ENCODE measurements at places on chromosomes 5 and 9.
A peak's percentile ranks its signal among the peaks of the same experiment; 100 is the strongest.

DNA sequence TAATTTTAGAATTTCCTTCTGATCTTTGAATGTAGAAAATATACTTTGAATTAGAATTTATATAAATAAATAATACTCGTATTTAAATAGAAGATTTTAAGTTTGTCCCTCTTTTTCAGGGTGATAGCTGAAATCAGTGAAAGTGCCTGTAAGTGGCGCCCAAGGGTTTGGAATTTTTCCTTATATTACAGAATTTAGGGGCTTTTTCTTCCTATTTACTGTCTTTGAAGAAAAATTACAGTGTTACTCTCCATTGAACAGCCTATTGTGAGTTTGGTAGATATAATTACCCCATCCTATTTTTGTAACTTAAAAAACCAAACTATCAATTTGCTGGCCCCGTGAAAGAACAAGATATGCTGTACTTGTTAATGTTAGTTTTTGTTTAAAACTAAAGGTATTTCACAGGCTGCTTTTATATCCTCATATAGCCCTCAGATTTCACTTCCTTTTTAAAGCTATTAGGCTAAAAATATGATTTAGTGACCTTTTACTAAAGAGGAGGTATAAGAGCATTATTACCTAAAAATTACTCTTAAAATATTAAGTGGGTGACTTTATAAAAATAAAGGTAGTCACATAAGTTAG is 3.2 kb downstream of the MAP3K1 start:
- DNase-seq: no peak

- no peak for DNase-seq
Measured at GRCh38 chr5:199197-199949, 8.1 kb downstream of the LRRC14B start.

GRCh38 chr9:35859310-35859989 is 10.8 kb downstream of the OR13J1 start:
- peak; percentile 50 for DNase-seq

DNA sequence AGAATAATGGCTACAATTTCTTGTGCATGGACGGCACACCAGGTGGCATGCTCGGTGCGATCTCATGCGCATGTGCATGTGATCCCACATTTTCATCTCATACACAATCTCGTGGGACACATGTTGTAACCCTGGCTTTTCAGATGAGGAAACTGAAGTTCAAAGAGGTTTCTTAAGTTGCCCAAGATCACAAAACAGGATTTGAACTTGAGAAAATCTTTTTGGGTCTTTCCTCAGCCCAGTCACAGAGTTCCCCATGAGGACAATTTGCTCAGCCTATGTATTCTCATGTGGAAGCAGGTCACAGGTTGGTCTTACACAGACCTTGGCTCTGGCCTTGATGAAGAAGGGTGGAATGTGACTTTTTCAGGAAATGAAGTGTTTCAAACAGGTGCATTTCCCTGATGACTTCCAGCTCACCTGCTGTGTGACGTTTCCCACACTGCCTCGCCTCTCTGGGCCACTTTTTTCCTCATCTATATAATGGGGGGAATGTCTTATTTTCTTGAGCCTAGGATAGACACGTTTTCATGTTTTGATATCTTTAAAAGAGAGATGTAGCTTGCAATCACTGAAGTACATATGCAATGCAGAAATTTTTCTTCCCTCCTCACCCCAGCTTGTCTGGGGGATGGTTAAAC is 7.1 kb upstream of the ORM1 start:
- DNase-seq: no peak

- no peak for DNase-seq
Measured at GRCh38 chr9:132486706-132487350, 76.8 kb downstream of the CFAP77 start.

- no peak for DNase-seq
Measured at GRCh38 chr5:66010476-66010875, 84.1 kb downstream of the ERBIN start.

DNA sequence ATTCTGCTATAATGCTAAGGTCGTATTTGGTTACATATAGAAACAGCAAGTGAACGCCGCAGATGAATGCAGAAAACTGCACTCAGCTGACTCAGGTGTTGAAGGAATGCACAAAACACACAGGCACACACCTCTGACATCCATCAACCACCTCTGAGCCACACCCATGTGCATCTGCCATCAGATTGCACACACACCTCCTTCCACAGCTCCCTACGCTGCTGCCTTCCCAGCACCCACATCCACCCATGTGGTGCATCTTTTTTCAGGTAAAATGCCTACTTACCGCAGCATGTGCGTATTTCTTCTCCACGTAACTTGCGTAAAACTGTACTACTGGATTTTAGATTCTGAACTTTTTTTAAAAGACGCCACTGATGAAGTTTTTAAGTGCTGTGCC is 7.1 kb downstream of the STK10 start:
- no peak for DNase-seq

Measured in NCI-H2029 treated with DMSO at 0.1 percent for 48 hours (cell line).